ENCODE measurements at places on chromosomes 5 and 9.

- DNase-seq, result peak; percentile 54
Measured at GRCh38 chr9:129109952-129110739, 447 bp downstream of the CRAT start.

DNA sequence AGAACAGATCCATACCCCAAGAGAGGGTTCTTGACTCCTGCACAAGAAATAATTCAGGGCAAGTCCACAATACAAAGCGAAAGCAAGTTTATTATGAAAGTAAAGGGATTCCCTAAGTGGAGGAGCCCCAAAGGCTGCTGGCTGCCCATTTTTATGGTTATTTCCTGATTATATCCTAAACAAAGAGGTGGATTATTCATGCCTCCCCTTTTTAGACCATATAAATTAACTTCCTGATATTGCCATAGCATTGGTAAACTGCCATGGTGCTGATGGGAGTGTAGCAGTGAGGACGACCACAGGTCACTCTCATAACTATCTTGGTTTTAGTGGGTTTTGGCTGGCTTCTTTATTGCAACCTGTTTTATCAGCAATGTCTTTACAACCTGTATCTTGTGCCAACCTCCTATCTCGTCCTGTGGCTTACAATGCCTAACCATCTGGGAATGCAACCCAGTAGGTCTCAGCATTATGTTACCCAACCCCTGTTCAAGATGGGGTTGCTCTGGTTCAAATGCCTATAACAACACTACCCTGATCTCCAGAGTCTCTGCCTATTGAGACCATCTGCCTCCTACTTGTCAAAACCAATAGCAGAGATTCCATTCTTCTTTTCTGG, 154.4 kb upstream of the GRAMD2B start:
- DNase-seq, result no peak

GRCh38 chr5:34035756-34036155, 7.3 kb downstream of the C1QTNF3 start:
- no peak for DNase-seq

DNA sequence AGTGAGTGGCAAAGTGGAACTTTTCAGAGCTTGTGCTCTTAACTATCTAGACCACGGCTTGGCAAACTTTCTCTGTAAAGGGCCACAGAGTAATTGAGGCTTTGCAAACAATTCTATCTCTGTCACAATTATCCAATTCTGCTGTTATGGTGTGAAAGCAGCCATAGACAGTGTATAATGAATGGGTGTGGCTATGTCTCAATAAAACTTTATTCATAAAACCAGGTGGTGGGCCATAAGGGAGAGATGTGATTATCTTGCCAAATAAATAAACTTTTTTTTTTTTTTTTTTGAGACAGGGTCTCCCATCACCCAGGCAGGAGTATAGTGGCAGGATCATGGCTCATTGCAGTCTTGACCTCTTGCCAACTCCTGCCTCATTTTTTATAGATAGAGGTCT, 78.7 kb upstream of the GNA14 start:
- DNase-seq, result no peak

DNA sequence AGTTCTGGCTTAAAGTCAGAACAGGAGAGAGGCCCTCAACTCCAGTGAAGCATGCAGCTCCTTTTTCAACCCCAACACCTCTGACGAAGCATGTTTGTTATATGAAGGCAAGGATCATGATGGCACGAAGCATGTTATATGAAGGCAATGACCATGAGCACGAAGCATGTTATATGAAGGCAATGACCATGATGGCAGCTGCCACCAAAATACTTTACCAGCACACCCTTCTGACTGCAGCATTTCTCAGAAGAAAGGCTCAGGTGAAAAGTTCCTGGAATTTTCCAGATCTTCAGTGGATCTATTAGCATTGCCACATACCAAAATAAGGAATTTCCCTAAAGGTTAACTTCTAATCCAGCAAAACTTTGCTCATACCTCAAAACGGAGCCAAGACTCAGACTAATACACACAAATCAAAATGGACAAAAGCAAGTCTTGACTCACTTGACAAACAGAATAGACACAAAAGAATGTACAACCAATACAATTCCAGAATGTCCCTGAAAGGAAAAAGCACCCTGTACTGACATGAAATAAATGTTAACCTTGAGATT, 217.4 kb downstream of the FANCC start:
- DNase-seq, result no peak

- no peak for DNase-seq
Measured at GRCh38 chr9:115601434-115601833, 483.5 kb upstream of the TNC start.

GRCh38 chr5:10734832-10735523, 26.1 kb downstream of the DAP start:
- DNase-seq, result no peak

GRCh38 chr5:126385524-126386502, 37.4 kb upstream of the GRAMD2B start:
- no peak for DNase-seq

DNA sequence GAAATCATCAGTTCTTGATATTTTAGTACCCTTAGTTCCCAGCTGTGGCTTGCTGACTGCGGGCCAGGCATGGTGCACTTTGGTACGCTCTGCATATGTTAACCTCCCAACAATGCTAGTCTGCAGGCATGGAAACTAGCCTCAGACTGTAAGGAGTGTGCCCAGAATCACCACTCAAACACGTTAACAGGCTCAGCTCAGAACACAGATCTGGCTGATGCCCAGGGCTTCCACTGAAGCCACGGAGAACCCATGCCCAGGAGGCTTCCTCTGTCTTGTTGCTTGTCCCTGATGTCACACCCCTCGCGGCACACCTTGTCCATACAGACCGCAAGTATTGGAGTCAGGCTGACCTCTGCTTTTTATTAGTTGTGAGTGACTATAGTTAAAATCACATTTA, 187.2 kb upstream of the OTULINL start:
- DNase-seq, result no peak

DNA sequence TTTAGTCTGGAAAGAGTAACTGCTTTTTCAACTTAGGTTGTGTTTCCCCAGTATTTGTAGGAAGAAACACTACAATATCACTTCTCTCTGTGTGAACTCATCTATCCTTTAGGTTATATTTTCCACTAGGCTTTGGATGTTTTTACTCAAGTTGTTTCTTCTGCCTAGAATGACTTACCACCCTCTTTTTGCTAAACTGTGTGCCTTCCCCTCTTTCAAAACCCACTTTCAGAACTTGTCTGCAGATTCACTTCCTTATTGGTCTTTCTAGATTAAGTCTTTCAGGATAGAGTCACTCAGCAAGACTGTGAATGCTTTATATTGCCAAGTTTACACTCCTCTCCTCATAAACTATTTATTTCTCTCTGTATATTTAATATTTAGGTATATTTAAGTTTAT, 14.2 kb upstream of the CAST start:
- no peak for DNase-seq

GRCh38 chr5:149448831-149449714, 70.0 kb upstream of the IL17B start:
- DNase-seq, result no peak

DNA sequence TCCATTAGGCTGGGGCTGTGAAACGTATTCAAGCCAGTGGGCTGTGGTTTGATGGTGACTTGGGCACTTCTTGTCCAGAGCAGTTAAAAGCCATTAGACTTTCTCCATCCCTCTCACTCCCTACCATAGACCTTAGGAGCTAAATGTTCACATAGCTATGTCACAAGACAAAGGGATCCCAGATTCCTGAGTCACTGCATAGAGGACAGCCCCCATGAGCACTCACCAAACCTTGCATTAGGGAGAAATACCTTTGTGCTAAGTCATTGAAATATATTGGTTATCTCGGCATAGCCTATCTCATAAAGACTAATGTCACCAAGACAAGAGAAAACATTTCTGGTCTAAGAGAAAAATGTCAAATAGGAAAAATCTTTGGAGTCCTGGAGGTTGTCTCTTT, 104.3 kb downstream of the TRPM6 start:
- no peak for DNase-seq

DNA sequence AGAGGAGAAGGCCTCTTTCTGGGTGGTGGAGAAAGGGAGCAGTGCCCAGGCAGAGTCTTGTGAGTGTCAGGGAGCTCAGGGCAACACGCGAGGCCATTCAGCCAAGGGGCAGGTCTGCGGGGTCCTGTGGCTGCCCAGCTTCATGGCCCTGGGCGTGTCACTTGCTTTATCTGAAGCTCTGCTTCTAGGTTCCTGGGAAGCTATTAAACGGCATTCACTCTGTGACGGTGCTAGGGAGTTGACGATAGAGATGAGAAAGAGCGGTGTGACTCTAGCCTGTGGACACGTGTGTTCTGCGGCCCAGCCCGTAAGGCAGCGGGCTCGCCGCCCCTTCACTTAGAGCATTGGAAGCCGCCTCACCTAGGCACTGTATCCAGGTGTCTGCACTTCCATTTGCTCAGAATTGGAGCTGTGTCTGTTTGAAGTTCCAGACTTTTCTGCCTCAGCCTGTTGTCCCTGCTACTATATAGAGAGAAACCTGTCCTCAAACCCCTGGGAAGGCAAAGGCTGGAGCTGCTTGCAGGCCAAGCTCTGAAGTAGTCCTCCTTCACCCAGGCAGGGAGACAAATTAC, 88.3 kb downstream of the PHF2 start:
- no peak for DNase-seq

DNA sequence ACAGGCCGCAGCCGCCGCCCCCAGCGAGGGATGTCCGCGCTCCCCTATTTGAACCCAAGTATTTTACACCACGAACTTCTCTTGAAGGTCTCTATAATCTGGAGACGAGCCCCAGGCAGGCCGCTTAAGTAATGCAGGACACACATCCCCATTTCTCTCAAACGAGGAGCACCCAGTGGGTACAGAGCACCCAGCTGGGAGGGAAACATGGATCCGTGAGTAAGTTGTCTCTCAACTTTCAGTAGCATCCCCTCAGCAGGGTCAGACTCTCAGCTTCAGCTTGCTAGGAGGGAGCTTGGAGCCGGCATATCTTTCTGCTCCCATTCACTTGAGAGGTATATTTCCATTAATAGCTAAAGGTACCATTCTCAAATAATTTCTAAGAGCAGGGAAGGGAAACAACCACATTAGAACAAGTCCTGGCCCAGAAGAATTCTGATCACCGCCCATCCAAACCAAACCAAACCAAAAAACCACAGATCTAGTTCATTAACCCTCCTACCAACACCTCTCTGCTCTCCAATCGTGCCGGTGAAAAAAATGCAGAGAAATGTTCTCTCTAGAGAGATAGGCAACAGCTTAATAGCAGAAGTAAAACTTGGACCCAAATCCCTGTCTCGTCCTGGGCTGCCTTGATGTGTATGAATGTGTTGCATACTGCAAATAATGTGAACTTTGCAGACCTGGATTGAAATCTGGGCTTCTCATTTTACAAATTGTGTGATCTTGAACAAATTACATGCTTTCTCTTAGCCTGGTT, 910 bp downstream of the TDRD7 start:
- no peak for DNase-seq

DNA sequence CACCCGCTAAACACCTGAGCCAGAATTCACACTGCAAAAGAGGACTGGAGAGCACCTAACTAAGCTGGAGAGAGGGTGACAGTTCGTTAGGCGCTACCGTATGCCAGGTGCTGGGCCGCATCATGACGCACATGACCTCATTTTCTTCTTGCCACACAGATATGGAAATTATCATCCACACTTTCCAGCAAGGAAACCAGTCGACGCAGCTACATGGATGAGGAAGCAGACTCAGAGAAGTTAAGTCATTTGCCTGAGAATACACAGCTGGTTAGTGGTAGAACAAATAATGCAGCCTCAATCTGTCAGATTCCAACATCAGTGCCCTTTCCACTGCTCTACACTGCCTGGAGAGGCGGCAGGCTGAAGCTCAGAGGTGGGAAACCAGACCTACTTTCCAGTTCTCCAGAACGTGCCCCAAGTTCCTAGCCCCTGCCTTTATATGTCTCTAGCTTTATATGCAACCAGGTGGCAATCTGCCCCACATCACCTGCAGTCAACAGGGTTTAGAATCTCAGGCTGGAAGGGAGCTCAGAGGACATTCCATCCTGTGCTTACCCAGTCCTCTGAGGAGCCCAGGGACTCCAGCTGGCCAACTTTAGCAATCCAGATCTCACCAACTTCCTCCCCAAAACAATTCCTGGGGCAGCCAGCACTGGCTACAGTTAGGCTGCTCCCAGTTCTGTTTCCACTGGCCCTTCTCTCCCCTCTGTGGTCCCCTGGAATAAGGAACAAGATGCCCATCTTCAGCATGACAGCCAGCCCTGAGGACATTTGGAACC, 8.8 kb downstream of the TNIP1 start:
- DNase-seq, result no peak

DNA sequence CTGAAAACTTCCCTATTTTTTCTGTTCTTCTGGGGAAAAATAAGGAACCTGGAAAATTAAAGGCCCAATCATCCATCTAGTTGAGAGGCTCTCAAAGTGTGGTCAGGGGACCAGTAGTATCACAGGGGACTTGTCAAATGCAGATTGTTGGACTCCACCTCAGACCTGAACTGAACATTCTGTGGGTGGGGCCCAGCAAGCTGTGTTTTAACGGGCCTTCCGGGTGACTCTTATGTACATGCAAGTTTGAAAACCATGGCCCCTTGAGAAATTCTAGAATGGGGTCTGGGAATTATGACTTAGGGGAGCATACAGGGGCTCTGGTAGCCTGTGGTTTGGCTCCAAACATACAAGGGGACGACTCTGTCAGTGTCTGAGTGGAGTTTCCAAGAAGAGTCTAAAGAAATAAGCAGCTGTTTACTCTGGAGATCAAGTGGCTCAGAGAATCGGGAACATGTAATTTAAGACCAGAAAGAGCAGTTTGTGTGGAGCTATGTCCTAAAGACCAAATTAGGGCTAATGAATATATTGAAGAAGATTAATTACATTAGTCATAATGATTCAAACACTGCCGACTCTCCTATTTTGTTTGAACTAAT, 177.4 kb downstream of the SLC28A3 start:
- DNase-seq, result no peak

DNA sequence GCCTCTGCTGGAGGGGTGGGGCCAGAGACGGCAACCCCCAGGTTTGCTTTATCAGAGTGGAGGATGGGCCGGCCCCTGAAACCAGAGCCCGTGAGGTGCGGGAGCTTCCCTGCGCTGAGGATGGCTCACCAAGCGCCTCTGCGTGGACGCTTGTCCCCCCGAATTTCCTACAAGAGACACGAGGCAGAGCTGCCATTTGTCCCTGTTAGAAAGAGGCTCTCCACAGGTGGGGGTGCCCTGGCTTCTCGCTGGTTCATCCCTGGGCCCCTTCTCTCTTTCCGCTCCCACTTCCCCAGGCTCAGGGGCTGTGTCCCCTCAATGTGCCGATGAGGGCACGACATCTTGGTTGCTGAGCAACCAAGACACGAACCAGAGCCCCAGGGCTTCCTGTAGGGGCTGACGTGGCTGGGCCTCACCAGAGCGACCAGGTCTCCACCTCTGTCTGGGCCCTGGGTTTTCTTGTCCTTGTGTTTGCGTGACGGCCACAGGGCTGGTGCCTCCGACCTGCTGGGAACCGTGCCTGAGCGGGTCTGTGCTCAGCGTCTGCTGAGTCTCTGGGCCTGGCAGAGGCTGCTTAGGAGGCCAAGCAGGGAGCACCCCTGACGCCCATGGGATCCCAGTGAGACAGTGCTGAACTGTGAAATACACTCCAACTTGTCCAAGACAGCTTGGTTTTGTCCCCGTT, 119.6 kb upstream of the COL5A1 start:
- DNase-seq, result no peak

DNA sequence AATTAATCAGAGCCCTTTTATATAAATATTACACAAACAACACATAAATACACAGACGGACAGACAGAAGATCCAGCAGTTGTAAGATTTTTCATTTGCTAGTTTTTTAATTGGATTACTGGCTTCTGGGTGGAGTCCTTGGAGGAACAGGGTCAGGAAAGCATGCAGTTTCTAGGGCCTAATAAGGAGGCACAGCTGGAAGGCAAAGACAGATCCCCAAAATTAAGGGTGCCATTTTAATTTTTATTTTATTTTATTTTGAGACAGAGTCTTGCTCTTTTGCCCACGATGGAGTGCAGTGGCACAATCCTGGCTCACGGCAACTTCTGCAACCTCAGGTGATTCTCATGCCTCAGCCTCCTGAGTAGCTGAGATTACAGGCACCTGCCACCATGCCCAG, 49.5 kb downstream of the PTGS1 start:
- no peak for DNase-seq

All from COLO829 (cell line).